Activated CD4-positive, alpha-beta T cell treated with anti-CD3 and anti-CD28 coated beads, Interleukin-2, amount 50 U/mL, for 48 hours (primary cell): ENCODE measurements at places on chromosomes 6 and 20.

DNA sequence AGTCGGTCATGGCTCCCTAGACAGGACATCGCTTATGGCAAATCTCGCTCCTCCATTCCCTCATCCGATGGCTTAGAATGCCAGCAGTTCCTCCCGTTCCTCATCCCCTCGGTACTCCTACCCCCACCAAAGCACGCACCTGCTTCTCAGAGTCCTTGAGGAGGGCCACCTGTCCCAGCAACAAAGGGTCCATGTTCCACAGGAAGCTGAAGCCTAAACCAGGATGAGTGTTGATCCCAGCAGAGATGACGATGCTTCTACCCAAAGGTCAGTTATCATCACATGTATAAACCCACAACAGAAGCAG is 111.2 kb downstream of the THBS2 start:
- no peak for DNase-seq

DNA sequence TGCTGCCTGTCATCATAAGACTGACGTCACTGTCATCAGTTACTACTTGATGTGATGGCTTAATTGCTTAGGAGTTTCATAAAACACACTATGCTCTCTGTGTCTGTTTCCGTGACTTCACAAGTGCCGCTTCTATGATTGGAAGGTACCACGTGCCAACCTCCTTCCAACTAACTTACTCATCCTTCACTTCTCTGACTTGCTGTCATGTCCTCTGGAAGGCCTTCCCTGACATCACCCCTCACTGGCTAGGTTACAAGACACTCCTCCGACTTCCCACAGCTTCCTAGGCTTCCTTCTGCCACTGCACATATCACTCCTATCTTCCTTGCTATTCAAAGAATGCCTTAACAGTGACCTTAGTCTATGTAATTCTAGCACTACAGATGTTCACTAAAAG is 20.4 kb downstream of the SERINC3 start:
- DNase-seq = no peak

DNA sequence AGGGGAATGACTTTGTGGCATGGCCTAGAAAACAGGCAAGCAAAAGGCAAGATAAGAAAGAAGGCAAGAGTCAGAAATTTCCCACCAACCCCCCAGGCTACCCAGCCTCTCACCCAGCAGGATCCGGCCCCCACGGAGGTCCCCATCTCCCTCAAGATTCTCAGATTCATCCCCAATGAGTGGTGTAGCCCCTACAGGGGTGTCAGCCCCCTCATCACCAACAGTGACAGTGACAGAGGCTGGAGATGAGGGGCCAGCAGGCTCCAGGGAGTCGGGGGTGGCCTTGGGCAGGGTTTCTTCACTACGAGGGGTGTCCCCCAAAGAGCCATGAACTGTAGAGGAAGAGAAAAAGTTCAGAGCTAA is 1.0 kb downstream of the EHMT2 start:
- no peak for DNase-seq

GRCh38 chr6:30749554-30750378 is 5.4 kb upstream of the IER3 start:
- DNase-seq = no peak

DNA sequence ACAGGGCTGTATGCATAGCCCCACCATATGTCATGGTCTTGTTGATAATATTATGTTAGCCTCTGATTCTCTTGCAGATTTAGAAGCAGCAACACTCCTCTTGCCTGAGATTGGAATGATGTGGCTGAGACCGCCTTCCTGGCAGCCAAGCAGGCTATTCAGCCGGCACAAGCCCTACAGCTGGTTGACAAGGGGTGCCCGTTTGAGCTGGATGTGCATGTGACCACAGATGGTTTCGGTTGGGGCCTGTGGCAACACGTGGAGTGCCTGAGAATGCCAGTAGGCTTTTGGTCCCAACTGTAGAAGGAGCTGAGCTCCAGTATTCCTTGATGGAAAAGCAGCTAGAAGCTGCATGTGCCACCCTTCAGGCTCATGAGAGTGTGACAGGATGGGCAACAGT is 303.6 kb upstream of the POU3F2 start:
- DNase-seq = no peak

GRCh38 chr6:17871189-17871519 is 116.3 kb downstream of the KIF13A start:
- DNase-seq = no peak

GRCh38 chr20:57849521-57850215 is 139.9 kb upstream of the PMEPA1 start:
- no peak for DNase-seq

- no peak for DNase-seq
Measured at GRCh38 chr6:146103416-146104072, 74.7 kb downstream of the GRM1 start.

GRCh38 chr6:322259-322930 is 30.1 kb downstream of the DUSP22 start:
- no peak for DNase-seq

GRCh38 chr20:63693083-63693732 is 3.2 kb upstream of the TNFRSF6B start:
- no peak for DNase-seq

DNA sequence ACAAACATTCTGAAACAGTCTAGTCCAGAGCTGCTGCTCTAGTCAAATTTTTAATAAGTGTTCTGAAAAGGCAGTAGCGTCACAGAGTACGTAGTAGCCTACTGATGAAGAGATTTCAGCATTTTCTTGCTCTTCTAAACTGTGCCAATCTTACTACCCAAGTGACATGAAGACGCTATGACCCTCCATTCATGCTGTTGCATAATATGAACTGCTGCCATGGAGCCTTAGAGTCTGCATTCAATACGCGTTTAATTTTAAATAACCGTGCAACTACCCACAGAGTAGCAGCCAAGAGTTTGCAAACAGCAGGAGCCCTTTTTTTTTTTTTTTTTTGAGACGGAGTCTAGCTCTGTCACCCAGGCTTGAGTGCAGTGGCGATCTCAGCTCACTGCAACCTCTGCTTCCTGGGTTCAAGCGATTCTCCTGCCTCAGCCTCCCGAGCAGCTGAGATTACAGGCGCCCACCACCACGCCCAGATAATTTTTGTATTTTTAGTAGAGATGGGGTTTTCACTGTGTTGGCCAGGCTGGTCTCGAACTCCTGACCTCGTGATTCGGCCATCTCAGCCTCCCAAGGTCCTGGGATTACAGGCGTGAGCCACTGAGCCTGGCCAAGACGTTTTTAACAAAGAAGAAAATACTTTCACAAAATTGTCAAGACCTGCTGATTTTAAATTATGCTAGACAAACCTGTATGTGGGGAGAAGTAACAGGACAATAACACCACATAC is 44.3 kb downstream of the EZR start:
- DNase-seq = no peak

GRCh38 chr20:60262967-60263603 is 304.9 kb downstream of the CDH26 start:
- DNase-seq = peak; percentile 63

DNA sequence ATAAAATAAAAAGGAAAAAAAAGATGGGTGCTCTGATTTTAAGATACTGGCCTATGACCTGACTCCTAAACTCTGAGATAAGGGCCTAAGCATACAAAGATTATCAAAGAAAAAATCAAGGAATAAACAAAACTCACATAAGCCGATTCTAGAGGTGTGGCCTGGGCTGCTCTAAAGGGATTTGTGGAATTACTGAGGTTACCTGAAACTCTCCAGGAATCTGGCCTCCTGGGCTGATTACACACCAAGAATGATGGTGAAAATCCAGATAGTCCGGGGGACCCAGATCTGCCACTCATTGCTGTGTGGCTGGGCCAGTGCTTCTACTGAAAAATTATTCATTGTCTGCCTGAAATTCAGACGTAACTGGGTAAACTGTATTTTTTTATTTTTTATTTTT is 122.7 kb upstream of the RNF24 start:
- no peak for DNase-seq

DNA sequence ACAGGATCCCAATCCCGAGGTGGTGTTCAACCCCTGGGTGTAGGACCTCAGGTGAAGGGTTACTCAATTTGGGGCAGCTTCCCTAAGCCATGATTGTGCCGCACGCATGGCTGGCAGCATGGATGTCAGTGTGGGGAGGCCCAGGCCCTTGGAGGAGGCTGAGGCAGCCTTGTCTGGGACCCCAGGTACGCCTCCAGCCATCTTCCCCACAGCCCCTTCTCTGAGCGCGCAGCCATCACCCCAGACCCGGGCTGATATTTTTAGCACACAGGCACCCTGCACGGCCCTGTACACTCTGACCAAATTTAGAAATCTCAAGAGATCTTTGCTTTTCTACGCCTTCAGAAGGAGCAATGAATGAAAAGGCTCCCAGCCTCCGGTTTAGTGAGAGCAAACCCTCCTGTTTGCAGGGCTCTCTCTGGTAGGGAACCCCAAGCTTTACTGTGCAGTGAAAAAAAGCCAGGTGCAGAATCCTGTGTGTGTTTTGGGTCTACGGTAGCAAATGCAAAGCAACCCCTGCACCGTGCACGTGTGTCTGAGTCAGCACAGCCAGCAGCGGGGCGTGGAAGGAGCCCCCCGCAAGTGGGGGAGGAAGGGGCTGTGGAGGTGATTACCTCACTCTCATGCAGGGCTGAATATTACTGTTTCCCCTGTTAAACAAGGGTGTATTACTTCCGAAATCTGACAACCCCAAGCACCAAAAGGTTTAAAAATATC is 44.3 kb downstream of the CTCFL start:
- no peak for DNase-seq

- DNase-seq = no peak
Measured at GRCh38 chr6:15631432-15631831, 31.4 kb downstream of the DTNBP1 start.

DNA sequence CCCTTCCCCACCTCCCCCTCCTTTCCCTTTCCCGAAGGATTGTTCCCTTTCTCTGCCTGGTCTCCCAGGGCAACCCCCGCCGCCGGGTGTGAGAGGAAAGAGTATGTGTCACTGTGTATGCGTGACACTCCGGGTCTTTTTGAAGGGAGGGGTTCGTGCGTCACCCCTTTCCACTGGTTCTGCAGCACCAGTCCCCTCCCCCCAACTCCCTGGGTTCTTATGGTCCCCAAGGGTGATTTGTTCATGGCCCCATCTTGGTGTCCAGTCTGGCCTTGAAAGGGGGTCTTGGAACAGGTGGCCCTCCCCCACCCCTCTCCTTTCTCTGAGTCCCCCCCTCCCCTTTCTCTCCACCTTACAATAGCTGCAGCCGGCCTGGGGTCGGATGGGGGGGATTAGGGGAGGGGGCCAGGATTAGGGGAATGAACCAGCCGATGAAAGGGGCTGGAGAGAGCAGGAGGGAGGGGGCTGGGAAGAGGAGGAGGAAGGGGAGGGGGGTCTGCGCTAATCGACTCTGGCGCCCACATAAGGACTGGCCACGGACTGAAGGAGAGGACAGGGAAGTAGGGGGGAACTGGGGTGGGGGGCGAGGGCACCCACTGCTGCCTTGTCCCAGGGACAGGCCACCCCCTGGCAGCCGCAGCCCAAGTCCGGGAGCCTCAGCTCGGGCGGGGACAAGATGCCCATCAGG is 1.3 kb upstream of the RING1 start:
- DNase-seq = no peak

DNA sequence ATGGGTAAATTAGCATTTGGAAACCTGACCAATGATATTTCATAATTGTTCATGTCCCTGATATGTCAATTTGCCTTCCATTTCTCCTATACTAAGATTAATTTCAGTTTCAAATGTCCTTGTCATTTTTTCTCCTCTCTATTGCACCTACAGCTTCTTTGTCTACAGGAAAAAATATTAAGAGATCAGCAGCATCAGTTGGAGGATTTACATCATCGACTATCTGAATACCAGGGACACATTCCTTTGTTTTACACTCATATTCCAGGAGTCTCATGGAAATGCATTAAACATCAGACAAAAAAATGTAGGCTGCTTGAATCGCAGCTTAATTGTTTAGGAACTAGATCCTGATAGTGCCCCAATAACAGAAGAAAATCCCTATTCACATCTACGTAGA is 188.2 kb downstream of the PRKN start:
- no peak for DNase-seq

DNA sequence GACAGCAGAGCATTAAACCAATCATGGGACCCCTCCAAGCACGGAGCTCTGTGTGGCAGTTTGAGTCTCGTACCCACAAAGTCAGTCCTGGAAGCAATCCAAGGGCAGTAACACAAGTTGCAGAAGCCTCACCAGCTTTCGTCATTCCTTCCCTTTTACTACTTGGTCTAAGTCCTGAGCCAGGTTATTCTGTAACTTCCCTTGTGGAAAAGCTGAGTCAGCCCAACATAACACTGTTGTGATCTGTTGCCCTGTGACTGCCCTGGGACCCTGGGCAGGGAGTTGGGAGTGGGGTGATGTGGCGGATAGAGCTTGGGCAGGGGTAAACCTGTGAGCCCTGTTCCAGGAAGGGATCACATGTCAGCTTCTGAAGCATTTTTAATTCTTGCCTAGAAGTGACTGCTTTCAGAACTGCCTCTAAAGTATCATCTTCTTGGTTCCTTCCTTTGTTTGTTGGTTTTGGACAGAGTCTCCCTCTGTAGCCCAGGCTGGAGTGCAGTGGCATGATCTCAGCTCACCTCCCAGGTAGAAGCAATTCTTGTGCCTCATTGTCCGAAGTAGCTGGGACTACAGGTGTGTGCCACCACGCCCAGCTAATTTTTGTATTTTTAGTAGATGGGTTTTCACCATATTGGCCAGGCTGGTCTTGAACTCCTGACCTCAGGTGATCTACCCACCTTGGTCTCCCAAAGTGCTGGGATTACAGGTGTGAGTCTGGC is 183.7 kb upstream of the JAG1 start:
- DNase-seq = no peak

GRCh38 chr6:134602123-134602522 is 284.2 kb upstream of the SGK1 start:
- no peak for DNase-seq

- DNase-seq = no peak
Measured at GRCh38 chr6:70131528-70131927, 171.4 kb downstream of the COL9A1 start.

GRCh38 chr6:127538750-127539264 is 19.7 kb upstream of the MTCL3 start:
- DNase-seq = no peak

GRCh38 chr6:56551409-56552120 is 91.1 kb downstream of the DST start:
- DNase-seq = no peak

DNA sequence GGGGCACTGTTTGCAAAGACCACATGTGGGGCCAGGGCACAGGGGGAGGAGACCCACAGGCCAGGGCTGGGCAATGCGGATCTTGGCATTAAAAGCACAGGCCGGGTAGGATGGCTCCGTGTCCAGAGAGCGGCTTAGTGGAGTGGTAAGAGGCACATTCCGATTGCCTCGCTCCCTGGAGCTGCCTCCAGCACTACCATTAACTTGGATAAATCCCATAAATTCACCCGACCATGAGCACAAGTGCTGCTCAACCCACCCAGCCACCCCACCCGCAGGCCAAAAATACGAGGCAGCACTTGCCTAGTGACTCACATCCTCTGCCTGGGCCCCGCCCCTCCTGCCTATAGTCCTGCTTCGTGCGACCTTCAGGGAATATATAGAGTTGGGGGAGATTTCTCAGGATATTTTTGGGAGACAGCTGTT is 67.5 kb upstream of the QKI start:
- no peak for DNase-seq
